ENCODE measurements at places on chromosomes 16 and 17.

- DNase-seq: no peak
These were observed 28.4 kb upstream of the ICAM2 start for GRCh38 chr17:64048805-64049204.

DNA sequence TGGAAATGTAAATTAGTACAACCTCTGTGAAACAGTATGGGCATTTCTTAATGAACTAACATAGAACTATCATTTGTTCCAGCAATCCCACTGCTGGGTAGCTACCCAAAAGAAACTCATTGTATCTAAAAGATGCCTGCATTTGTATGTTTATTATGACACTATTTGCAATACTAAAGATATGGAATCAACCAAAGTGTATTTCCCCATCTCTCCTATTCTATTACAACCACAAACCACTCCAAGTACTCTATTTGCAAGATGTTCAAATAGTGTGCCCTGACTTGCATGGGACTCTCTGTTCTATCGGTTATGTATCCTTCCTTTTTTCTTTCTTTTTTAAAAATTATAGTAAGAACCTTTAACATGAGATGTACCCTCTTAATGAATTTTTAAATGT lies 845.2 kb downstream of the CDH11 start:
- no peak for DNase-seq

DNA sequence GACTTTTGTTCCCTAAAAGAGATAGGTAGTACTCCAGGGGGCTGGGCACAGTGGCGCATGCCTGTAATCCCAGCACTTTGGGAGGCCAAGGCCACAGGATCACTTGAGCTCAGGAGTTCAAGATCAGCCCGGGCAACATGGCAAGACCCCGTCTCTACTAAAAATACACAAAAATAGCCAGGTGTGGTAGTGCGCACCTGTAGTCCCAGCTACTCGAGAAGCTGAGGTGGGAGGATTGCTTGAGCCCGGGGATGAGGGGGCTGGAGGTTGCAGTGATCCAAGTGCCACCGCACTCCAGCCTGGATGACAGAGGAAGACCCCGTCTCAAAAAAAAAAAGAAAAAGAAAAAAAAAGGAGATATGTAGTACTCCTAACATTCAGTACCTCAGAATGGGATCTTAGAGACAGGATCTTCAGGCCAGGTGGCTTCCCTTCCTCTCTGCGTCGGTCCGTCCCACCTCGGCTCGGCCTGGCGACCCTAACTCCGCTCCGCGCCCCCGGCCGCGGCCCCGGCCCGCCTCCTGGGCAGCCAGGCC lies 89.6 kb downstream of the CDC27 start:
- DNase-seq: no peak

- no peak for DNase-seq
These were observed 40.6 kb downstream of the MIS12 start for GRCh38 chr17:5526821-5527598.

GRCh38 chr16:4928227-4928626 lies 8.7 kb downstream of the PPL start:
- DNase-seq: no peak

DNA sequence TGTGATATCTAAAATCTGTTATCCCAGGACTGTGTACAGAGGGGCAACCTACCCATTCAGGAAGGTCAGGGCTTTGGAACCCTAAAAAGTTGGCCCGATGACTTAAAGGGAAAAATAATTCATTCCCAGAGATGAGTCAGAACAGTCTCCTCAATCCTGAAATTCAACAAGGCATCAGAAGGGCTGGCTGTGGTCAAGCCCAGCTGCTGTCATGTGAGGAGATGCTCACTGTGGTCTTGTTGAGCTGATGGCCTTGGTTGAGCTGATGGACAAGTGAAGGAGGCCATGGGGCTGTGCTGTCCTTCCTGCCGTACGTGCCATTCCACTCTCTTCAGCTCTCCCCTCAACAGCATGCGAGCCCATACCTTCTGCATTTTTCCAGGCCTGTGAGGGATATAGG lies 20.9 kb upstream of the DRG2 start:
- no peak for DNase-seq

DNA sequence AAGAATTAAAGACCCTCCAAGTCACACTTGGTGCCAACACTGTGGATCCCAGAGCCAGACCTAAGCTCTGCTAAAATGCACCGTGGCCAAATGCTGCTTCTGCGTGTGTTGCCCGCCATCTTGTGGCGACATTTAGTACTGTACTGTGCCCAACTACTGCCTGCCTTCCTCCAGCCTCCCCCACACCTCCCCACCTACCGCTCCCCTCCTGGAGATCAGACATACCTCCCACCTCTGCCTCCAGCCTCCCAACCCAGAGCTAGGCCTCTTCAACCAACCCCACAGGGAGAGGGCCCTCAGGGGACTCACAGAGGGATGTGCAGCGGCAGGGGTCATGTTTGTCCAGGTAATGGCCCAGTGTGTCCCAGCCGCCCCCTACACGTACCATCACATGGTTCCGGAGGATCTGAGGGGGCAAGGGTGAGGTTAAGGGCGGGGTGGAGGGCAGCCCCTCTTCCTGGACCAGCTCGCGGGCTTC lies 5.5 kb downstream of the GAS2L2 start:
- no peak for DNase-seq

DNA sequence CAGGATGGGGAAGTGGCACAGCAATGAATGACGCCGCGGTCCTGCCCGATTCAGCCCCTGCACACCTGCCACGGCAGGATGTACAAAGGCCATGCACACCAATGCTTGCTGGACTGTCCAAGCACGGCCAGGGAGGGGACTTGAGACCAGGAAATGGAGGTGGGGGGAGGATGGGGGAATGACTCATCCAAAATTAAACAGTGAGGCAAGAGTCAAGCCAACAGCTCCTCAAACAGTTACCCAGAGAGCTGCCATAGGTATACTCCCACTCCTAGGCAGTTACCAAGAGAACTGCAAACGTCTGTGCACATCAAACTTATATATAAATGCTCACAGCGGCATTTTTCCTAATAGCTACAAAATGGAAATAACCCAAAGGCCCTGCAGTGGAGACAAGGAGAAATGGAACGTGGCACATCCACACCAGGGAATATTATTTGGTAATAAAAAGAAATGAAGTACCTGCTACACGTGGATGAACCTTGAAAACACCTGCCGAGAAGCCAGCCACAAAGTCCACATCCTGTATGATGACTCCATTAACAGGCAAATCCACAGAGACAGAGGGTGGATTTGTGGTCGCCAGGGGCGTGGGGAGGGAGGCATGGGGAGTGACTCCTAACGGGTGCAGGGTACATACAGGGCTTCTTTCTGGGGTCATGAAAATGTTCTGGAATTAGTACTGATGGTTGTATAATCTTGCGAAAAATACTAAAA lies 54.1 kb downstream of the VAC14 start:
- no peak for DNase-seq

DNA sequence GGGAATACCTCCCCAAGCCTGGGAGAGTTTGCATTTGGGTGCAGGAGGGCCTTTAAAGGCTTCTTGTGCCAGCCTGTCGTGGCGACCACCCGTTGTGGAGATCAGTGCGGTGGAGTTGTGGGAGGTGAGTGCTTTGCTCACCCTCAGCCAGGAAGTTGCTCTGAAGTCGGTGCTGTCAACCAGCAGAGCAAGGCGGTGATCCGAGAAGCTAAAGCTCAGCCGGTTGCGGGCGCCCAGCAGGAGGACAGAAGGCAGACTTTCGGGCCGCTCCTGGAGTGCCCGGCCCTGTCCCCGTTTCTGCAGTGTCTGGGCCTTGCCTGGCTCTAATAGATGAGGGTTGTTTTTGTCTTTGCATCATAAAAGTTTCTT lies 1.4 kb downstream of the UBE2I start:
- no peak for DNase-seq

- no peak for DNase-seq
These were observed 815 bp downstream of the ATAD5 start for GRCh38 chr17:30832438-30833124.

DNA sequence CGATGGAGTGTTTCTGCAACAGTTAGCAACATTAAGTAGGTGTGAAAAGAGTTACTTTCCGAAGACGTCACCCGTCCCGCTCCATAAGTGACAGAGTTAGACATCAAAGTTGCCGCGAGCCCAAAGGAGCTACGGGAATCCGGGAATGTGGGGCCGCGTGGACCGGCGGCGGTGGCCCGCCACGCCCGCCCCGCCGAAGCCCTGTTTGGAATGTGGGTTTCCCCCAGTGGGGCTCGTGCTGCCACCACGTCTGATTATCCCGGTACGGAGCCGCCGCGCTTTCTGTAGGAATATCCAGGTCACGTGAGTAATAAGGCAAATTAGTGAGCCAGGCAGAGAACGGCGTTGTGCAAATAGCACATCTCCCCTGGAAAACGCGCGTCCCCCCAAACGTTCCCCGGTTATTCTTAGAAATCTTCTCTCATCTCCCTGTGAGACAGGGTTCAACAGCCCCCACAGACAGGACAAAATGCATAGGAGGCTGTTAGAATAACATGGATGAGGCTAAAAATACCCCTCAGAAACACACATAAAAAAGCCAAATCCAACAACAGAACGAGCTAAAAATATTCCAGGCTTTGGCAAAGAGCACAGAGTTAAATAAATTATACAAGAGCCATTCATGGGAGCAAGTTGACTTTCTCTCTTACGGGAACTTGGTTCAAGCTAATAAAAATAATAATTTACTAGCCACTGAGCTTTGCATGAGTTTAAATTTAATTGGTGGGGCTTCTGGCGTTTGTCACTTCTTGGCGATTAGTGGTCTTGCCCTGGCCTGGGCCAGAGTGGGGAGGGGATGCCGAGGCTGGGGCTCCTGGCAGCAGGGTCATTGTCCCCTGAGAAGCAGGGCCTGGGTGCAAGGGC lies 8.6 kb downstream of the BAHCC1 start:
- no peak for DNase-seq

DNA sequence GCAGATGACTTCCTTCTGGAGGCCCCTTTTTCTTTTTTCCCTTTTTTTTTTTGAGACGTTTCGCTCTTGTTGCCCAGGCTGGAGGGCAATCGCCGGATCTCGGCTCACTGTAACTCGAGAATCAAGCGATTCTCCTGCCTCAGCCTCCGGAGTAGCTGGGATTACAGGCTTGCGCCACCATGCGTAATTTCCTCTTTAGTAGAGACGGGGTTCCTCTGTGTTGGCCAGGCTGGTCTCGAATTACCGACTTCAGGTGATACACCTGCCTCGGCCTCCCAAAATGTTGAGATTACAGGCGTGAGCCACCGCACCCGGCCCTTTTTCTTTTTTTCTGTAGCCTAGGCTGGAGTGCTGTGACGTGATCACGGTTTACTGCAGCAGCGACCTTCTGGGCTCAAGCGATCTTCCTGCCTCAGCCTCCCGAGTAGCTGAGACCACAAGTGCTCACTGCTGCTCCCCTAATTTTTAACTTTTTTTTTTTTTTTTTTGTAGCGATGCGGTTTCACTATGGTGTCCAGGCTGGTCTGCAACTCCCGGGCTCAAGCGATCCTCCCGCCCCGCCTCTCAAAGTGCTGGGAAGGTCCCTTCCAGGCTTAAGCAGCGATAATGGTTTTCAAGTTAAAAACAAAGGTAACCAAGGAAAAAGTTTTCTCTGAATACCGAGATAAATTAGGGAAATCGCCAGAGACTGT lies 956 bp upstream of the IST1 start:
- DNase-seq: no peak

- DNase-seq: no peak
These were observed 38.6 kb upstream of the PMFBP1 start for GRCh38 chr16:72210555-72210954.

- DNase-seq: no peak
These were observed 256.7 kb downstream of the CDH11 start for GRCh38 chr16:64865069-64865696.

GRCh38 chr17:59341922-59342321 lies 10.5 kb downstream of the YPEL2 start:
- no peak for DNase-seq

- DNase-seq: no peak
These were observed 878 bp downstream of the HEXIM1 start for GRCh38 chr17:45149037-45149668.

- no peak for DNase-seq
These were observed 16.5 kb upstream of the AKTIP start for GRCh38 chr16:53519417-53520091.

DNA sequence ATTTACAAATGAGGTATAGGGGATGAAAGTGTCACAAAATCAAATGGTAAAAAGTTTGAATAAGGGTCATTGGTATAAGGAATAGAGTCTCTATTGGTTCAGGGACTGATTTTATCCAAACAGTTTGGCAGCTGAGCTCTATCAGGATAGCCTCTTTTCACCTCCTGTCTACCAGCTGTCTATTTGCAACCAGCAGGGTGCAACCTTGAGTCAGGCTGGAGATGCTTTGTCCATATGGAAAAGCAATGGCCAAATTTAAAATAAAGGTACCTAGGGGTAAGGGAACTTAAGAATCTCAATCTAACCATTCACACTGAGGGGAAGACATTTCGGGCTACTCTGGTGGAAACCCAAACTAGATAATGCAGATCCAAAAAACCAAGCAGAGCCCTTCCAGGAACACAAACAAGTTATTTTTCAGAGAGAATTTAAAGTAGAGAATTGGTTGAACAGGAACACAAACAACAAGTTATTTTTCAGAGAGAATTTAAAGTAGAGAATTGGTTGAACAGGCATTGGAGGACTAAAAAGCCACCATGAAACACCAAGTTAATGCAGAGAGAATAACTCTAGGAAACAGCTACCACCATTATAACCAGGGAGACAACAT lies 12.6 kb upstream of the CA10 start:
- DNase-seq: no peak

DNA sequence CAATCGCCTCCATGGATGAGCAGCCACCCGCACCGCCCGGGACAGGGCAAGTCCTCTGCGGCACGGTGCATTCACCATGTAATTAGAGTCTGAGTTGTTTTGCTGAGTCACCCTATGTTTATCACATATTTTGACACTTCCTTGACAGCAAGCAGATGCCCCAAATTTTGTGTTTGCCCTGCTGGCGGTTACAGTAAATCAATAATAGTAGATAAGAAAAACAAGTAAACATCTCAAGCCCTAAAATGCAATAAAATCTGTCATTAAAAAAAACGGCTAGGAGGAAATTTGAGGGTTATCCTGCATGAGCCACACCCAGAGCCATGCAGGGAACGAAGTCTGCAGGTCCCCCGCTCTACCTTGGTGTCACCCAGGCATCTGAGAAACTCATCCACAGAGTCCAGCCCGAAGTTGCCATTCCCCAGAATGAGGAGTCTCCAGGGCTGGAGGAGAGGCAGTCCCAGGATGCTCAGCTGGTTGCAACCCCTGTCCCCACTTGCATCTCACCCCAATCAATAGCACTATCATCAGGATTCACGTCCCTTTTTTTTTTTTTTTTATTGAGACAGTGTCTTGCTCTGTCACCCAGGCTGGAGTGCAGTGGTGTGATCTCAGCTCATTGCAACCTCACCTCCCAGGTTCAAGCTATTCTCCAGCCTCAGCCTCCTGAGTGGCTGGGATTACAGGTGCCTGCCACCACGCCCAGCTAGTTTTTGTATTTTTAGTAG lies 16.5 kb upstream of the ST6GALNAC1 start:
- DNase-seq: no peak
